ENCODE measurements at places on chromosomes 3 and 15.

DNA sequence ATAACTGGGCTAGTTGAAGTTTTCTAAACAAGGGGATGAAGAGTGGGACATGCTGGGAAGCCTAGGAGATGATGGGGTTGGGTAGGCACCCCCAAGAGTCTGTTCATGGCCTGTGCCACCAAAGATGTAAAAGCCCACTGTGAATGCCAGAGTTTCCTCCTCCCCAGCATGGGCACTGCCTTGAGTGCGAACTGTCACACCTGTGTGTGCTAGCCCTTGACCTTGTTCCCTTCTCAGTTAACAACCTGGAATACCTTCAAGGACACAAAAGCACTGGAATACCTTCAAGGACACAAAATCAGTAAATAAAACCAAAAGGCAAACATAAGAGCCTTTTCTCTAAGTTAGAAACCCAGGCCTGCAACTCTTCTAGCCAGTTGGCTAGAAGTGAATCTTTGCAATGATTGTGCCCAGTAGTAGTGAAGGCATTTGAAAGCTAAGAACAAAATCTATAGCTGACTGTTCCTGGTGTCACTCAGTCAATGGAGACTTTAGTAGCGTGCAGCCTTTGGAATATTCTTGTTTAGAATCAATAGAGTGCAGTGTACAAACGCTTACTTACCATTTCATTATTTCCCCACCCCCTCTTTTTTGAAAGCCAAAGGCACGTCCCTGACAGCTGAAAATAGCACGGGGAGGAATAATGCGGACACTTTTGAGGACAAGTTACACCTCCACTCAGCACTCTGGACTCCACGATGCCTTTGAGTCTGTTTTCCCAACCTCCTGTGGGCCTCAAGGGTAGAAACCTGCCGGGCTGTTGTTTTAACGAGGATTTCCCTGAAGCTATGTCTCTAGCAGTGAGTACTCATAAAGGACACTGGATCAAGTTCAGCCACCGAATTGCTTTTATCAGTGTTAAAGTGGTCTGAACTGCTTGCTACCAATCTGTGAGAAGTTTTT, 24.2 kb downstream of the PSMD6 start:
- DNase-seq, result no peak

DNA sequence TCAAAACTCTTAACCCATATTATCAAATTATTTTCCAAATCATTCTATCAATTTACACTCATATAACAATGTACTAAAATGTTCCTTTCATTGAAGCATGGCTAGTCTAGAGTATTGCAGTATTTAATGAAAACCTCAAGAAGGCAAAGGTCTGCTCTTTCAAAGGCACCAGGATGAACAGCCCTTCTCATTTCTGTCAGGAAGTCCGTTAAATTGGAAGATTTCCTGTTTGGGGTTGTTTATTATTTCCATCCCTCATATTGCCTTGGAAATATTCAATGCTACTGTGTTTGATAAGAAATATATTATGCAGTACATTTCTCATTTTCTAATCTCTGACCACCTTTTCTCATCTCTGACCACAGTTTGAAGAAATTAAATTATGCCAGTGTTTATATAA, 25.1 kb downstream of the ACKR4 start:
- DNase-seq, result no peak

DNA sequence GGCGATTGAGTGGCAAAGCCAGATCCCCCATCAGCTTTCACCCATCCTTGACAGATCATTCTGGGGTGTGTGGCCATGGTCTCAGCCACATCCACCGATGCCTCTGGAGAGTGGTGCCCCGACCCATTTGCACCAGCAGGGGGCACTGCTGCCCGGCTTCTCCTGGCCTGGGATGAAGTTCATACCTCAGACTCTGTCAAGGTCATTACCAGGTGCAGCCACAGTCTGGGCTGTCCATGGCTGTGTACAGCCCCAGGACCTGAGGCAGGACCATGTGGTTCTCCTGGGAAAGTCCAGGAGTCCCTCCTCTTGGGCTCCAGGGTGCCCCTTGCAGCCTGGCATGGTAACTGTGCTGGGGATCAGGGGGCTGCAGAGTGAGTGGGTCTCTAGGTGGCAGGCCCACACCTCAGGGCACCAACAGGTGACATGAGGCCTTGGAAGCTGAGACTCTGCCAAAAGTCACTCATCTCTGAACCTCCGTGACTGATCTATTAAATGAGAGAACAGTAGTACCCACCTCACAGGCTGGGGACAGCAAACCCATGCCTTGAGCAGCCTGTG, 67.2 kb downstream of the CACNA2D2 start:
- peak; percentile 45 for DNase-seq

- DNase-seq, result peak; percentile 65
Observed at GRCh38 chr3:62370858-62371719, 2.3 kb downstream of the FEZF2 start.

- DNase-seq, result no peak
Observed at GRCh38 chr3:4139462-4140140, 163.6 kb upstream of the SETMAR start.

DNA sequence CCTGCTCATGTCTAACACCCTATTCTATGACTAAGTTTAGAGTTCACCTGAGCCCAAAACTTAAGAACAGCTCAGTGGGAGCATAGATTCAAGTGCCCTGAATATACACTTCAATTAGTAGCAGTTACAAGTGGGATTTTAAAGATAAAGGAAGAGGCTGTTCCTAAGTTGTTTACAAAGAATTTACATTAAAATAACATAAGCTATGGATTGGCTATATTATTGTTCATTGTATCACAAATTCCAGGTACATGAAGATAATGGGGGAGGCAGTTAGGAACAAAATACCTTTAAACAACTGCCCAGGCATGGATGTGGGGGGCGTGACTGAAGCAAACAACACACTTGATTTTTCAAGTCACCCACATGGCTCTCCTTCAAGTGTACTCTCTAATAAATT, 52.7 kb downstream of the ROPN1B start:
- DNase-seq, result no peak

- peak; percentile 85 for DNase-seq
Observed at GRCh38 chr15:89999676-90000185, 1.4 kb upstream of the ZNF710 start.
